ENCODE measurements at places on chromosomes 1 and 21.
A peak's percentile ranks its signal among the peaks of the same experiment; 100 is the strongest.

GRCh38 chr1:209672705-209673630, 2.2 kb upstream of the G0S2 start:
- DNase-seq, result no peak

DNA sequence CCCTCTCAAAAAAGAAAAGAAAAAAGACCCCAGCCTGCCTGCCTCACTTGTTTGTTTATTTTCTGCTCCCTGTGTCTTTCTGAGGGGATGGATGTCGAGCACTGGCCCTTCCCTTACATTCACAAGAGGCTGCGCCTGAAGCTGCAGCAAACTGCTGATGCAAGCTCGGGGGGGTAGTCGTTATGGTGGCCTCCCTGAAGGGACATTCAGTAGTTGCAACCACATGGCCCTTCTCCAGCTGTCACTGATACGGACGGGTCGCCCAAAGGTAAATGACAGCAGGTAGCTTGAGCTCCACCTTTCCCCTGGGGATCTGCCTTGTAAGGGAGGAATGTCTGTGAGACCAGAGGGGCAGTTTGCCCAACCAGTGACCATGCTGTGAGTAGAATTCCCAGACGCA, 17.7 kb downstream of the PLEKHM2 start:
- peak; percentile 39 for DNase-seq

- no peak for DNase-seq
Observed at GRCh38 chr1:151013518-151013917, 5.3 kb downstream of the PRUNE1 start.

GRCh38 chr1:206851341-206852010, 13.9 kb upstream of the IL20 start:
- no peak for DNase-seq

- DNase-seq, result peak; percentile 59
Observed at GRCh38 chr1:228009116-228009827, 2.5 kb downstream of the WNT3A start.

DNA sequence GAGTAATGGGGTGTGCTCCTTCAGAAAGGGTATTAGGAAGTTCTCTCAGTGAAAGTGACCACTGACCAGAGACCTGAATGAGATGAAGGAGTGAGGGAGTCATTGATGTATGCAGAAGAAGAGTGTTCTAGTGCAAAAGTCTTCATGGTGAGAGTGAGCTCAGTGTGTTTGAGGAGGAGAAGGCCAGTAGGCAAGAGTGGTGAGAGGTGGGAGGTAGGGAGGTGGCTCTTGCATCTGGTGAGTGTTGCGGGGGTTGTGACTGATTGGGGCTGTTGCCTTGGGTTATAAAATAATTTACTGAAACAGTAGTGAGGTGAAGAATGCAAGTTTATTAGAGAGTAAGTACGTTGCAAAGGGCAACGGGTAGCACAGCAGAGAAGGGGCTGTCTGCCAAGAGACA, 26.2 kb downstream of the FMN2 start:
- no peak for DNase-seq

DNA sequence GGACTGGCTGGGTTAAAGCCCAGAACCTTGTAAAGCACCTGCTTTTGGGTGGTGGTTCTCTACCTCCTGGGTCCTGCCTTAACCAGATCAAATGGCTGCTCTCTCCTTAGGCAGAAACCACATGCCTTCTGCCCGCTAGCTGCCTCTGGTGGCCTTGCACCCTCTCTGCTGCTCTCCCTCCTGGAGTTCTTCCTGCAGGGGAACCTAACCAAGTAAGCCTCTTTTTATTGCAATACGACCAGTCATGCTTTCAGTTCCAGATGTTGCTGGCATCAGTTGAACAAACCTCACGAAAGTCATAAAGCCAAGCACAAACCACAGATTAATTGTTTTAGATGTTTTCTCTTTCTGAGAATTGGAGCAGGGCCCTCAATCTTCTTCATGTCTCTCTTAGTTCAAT, 118.9 kb downstream of the GDAP2 start:
- DNase-seq, result no peak

DNA sequence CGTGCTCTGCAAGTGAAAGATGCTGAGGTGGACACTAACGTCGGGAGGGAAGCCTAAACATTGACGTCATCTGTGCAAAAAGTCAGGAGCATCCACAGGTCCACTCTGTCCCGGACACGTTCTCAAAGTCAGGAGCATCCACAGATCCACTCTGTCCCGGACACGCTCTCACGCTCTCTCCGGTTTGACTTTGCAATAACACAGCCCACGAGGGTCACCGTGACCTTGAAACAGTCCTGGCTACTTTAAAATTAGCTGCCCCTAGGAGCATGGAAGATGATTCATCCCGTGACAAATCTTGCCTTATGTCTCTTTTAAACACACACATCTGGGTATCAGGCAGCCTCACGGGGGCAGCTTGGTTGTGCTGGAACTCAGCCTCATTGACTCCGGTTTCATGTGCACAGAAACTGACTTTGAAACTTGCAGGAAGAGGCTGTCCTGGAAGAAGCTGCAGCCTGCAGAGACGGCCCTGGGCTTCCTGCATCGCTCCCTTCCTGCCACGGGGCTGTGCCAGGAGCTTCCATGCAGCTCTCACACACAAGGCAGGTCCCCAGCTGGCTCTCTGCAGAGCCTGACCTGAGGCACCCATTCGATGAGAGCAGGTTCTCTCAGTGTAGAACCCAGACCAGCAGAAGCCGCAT, 18.1 kb upstream of the COL18A1 start:
- DNase-seq, result no peak

DNA sequence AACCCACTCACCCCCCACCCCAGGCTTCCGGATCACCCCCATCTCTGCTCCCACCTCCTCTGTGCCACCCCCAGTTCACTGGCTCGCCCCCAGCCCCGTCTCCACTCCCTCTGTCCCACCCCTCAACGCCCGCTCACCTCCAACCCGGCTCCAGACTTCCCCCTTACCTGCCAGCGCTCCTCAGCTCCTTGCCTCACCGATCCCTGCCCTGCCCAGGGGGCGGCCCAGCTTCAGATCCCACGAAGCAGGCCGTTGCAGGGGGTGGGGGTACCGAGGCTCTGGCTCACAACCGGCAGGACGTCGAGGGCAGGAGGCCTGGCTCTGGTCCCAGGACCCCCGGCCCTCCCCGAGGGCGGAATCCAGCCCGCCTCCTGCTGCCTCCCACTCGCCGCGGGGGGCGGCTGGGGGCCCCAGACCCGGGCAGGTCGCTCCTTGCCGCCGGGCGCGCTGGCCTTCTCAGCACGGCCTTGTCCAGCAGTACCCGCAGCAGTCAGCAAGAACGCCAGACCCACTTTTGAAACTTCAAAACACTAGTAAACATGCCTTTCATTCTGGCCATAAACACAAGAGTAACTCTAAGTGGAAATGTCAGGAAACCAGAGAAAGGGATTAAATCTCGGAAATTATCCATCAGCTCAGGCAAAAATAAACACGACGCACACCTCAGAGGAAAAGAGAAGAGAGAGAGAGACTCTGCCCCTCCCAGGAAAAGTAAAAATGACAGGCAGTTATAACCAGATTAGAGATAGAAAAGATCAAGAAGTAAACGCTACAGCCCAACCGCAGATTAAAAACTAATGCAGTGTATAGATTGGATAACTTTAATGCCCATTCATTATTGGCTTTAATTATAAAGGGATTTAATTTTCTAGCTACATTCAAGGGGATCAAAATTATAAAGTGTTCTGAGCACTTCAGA, 1.0 kb upstream of the FAM89A start:
- peak; percentile 76 for DNase-seq

DNA sequence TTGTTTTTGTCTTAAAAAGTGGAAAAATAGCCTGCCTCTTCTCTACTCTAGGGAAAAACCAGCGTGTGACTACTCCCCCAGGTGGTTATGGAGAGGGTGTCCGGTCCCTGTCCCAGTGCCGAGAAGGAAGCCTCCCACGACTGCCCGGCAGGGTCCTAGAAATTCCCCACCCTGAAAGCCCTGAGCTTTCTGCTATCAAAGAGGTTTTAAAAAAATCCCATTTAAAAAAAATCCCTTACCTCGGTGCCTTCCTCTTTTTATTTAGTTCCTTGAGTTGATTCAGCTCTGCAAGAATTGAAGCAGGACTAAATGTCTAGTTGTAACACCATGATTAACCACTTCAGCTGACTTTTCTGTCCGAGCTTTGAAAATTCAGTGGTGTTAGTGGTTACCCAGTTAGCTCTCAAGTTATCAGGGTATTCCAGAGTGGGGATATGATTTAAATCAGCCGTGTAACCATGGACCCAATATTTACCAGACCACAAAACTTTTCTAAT, 35.0 kb upstream of the TDRD10 start:
- DNase-seq, result peak; percentile 70

GRCh38 chr1:239993366-239993765, 98.3 kb upstream of the FMN2 start:
- no peak for DNase-seq

DNA sequence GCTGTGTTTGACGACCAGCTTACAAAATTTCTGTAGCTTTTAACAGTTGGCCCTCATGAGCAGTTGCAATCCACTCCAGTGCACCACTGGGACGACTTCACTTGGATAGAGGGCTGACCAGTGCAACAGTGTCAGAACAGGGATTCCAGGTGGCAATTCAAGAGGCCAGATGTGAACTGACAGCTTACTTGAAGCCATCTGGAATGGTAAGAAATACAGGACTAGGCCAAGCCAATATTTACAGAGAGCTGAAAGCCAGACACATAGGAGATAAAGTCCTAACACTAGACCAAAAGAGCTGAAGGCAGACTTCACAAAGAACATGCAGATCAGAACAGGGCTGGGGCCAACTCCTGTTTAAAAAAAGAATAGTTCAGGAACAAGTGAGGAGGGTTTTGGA, 93.5 kb upstream of the NFIA start:
- no peak for DNase-seq

DNA sequence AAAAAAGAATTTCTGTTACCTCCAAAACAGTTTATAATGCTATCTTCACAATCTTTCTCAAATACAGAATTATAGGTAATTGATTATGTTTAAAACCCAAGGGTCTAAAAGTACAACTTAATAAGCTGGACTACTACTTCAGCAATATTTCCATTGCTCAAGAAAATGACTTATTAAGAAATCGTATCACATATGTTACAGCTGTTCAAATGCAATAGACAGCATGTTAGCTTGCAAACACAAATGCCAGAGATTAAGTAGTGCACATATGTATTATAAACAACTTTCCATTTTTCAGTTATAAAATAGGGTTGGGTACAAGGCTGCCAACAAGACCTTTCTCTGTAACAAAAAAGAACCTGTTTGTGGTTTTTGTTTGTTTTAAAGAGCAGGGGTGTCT, 211.0 kb upstream of the DMRTA2 start:
- no peak for DNase-seq

GRCh38 chr1:234616644-234617043, 6.7 kb upstream of the IRF2BP2 start:
- DNase-seq, result no peak

DNA sequence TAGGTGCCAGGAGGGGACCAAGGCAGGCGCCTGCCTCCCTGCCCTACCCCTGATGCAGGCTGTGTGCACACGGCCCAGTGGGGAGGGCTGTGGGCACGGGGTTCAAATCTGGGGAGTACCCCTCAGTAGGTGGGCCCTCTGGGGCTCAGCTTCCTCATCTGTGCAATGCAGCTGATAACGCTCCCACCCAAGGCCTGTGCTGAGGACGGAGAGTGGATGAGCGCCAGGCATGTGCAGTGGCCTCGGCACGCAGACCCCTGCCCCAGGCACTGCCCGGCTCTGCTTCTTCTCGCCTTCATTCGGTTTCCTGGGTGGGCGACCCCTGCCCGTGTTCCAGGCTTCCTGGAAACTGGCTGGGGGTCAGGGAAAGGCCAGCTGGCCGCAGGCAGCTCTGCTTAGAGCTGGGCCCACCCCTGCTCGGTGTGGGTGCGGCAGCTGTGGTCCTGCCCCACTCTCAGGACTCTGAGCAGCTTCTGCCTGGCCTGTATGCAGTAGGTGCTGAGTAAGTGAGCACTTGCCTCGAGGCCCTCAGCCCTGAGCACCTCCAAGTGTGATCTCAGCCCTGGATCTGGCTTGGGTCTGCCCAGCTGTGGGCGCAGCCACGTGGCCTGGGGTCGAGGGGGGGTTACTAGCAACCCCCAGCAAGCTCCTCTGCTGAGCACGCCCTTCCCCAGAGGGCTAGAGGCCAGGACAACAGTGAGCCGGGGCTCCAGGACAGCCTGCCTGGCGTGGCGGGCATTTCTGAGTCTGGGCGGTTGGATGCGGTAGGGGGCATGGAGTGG, 11.9 kb upstream of the TNFRSF14 start:
- DNase-seq, result no peak

DNA sequence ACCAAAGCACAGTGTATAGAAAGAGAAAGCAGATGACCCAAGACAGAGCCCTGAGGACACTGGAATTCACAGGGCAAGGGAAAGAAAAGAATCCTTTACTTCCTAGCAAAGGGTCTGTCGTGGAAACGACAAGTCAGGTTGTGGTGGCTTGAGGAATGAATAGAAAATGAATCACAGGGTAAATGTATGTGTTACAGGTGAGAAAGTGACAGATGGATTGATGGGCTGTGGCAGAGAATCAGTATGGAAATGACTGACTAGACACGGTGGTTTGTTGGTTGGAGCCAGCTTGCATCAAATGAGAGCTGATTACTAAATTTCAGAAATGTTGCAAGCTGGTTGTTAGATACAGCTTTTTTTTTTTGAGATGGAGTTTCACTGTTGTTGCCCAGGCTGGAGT, 46.9 kb downstream of the PTP4A2 start:
- no peak for DNase-seq

DNA sequence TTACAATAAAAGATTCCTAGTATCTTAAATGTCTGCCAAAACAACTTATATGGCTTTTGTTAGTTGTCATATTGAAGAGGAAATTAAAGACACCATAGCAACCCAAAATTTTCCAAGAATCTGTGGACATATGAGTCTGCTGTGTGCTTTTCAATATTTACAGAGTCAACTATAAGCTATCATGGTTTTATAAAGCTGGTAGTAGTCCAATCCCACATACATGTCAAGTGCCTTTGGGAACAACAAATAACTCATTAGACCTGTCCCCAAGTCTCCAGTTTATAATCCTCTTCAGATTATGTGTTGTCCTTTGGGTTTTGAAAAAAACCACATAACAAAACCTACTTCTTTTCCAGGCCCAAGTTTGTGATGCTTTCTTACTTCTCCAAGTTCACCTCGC, 293.8 kb upstream of the USP25 start:
- DNase-seq, result no peak

Data from H7 (cell line).